ENCODE measurements at places on chromosomes 16 and 17. TPM values are rescaled to one million over a fixed set of nuclear protein-coding genes. Genes with fewer than 3 reads are reported as not detected.

DNA sequence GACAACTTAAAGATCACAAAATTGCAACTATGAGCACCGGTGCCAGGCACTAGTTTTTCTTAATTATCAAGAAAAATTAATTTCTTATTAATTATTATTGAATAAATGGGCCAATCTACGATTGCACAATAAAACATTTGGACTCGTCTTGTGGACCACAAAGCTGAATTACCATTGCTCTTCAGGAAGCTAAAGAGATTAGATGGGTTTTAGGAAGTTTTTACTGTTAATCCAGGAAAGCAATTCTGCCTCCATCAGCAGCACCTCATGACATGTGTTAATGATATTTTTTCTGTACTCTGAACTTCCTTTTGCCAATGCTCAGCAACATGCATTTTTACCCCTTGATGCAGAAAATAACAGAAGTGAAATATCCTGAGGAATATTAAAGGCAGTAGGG is 37.9 kb downstream of the HS3ST3A1 start:
- H3K4me1 ChIP-seq: no peaks in the 10 kb centered on the region
- H3K36me3 ChIP-seq: no peaks in the 10 kb centered on the region
- DNase-seq: no peak
- no peak overlapping the region for H3K4me3 ChIP-seq
- H3K27me3 ChIP-seq: no peaks in the 10 kb centered on the region
- no peak overlapping the region for H3K27ac ChIP-seq

TMEM235 gene
- not detected for total RNA-seq

GRCh38 chr17:11622492-11622891 is 24.2 kb downstream of the DNAH9 start:
- H3K27me3 ChIP-seq: no peaks in the 10 kb centered on the region
- no peak for DNase-seq
- no peaks in the 10 kb centered on the region for H3K36me3 ChIP-seq
- H3K27ac ChIP-seq: no peak overlapping the region

DNA sequence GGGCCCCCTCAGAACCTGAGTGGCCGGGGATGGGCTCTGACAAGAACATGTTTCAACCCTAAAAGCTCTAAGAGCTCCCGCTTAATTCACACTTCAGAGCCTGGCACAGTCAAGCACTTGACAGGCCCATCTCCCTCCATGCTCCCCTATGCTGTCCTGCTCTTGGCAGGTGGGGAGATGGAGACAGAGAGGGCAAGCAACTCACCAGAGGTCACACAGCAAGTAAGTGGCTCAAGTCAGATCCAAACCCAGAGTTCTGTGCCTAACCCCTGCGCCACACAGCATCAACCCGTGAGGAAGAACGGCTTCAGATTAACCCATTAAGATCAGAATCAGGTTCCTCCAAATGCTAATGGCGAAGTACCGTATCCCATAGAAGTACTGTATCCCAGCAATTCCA is 36.4 kb downstream of the NECAB2 start:
- DNase-seq: no peak
- no peaks in the 10 kb centered on the region for H3K36me3 ChIP-seq
- H3K4me3 ChIP-seq: no peak overlapping the region
- H3K27ac ChIP-seq: no peak overlapping the region

- H3K36me3 ChIP-seq: peaks cover 16% of the 10 kb centered on the region
- no peak overlapping the region for H3K4me3 ChIP-seq
- DNase-seq: no peak
- no peaks in the 10 kb centered on the region for H3K27me3 ChIP-seq
Observed at GRCh38 chr17:76038050-76038449, 10.9 kb upstream of the EVPL start.

DNA sequence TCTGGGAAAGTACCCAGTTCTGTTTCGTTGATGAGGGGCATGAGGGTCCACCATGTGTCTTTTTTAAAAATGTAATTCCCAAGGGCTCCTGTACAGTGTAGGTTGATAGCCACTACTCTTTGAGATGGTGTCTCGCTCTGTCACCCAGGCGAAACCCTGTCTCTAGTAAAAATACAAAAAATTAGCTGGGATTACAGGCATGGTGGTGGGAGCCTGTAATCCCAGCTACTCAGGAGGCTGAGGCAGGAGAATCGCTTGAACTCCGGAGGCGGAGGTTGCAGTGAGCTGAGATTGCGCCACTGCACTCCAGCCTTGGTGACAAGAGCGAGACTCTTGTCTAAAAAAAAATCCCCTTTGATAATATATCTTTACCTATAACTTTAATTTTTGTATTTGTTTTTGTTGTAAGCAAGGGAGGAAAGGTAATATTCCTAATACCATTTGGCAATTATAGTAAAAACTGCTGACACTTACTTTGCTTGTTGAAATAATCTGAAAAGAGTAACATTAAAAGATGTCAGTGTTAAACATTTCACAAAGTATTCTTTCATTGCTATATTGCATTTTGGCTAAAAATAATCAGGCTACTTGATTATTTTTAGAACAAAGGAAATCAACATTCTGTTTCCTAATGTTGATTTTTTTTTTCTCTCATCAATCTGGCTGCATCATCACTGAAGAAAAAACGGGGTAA is 11.8 kb downstream of the KPNA2 start:
- peaks cover 1% of the 10 kb centered on the region for H3K36me3 ChIP-seq
- H3K4me1 ChIP-seq: no peaks in the 10 kb centered on the region
- DNase-seq: no peak
- no peak overlapping the region for H3K4me3 ChIP-seq
- no peaks in the 10 kb centered on the region for H3K27me3 ChIP-seq

Data from prostate gland (tissue), 2 donors.